ENCODE measurements at places on chromosomes 6 and 20.

DNA sequence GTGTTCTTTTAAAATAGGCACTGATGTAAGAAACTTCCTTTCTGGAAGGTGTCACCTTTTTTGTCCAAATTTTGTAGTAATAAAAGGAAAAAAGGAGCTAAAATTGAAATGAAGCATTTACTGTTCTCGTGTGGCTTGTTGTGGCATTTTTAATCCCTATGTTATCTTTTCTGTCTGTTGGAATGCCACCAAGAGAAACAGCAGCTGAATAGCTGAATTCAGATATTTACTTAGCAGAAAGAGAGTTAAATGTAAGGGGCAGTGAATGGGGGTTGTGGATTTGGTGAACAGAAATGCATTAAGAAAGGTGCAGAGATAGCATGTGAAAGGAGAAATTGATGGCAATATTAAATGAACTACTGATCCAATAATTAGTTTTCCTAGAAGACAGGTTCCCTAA lies 573.6 kb upstream of the EPHA7 start:
- DNase-seq, result no peak

DNA sequence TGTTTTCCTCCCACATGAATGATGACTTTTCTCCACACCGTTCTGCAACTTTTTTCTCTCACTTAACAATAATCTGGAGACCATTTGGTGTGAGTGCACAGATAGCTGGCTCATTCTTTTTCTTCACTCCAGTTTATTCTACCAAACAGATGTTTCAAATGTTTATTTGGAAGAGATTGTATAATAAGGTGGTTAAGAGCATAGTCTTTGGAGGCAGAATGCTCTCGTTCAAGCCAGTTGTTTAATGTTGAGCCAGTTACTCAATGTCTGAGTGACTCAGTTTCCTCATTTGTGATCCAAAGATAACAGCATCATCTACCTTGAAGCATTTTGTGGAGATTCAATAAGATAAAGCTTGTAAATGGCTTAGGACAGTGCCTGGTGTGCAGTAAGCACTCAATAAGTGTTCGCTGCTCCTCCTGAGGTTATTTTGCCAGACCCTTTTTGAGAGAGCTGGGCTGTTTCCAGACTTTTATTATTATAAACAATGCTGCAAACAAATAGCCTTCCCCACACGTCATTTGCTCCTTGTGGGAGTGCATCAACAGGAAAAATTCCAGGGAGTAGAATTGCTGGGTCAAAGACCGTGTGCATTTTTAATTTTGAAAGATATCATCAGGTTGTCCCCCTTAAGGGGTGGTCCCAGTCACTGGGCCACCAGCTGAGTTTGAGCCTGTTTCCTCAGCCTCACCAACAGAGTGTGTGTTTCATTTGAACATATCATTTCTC lies 70.6 kb downstream of the VEGFA start:
- no peak for DNase-seq

DNA sequence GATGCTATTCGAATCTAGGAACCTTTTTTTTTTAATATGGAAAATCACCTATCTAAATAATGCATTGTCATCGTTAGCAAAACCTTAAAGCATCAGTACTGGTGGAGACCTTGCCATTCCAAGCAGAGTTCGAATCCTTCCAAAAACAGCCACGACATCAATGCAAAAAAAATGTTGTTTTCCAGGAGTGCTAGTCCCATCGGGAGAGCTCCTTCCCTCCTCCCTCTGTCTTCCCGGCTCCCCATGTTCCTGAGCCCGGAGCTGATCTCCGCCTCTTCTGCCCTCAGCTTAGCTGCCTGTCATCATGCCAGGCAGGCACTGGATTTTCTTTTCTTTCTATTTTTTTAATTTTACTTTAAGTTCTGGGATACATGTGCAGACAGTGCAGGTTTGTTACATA lies 153.6 kb upstream of the QKI start:
- no peak for DNase-seq

- DNase-seq, result no peak
Observed at GRCh38 chr6:4107873-4108272, 27.5 kb downstream of the ECI2 start.

DNA sequence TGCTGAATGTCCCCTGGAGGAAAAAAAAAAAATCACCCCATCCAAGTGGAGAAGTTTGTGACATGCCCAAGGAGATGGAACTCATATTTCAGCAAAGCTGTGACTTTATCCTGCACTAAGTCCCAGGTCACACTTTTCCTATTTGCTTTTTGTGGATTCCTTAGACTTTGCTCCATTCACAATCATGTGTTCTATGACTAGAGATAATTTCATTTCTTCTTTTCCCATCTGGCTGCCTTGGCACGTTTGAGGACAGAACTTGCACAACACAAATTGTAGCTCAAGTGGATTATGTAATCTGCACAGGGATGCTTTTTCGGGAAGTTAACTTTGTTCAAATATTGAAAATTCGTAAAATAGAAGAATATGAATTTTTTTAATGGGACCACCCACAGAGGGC lies 100.7 kb upstream of the PTPN1 start:
- DNase-seq, result no peak

- DNase-seq, result no peak
Observed at GRCh38 chr20:63625771-63626423, 1.0 kb downstream of the GMEB2 start.

DNA sequence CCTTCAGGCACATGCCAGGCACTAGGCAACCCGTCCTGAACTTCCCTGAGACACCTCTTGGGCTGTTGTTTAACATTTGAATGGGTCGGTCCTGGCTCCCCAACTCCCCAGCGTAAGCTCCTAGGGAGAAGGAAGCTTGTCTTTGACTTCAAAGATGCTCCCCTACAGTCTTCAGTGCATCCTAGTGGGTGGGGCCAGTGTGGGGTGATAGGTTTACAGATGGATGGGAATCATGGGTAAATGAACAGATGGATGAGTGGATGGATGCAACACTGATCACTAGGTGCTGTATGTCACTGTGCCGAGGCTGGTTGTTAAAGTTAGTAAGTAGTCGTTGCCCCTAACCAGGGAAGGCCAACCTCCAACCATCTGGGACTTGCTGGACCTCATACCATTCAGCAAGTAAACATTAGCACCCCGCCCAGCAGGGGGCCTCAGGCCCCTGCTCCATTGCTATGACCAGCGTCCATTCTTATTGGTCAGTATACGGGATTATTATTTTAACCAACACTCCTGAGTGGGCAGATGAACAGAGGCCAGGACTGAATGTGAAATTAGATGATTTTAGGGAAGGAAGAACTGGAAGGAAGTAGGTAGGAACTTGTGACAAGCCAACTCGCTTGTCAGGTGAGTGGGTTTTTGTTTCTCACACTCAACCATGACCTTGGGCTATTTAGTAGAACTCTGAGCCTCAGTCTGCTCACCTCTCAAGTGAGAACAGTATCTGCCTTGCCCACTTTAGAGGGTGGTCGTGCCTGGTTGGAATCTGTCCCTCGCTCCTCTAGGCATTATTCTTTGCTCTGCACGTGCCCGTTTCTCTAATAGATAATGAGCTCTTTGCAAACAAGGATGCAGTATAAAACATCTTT lies 82.9 kb upstream of the FOXP4 start:
- peak; percentile 33 for DNase-seq

DNA sequence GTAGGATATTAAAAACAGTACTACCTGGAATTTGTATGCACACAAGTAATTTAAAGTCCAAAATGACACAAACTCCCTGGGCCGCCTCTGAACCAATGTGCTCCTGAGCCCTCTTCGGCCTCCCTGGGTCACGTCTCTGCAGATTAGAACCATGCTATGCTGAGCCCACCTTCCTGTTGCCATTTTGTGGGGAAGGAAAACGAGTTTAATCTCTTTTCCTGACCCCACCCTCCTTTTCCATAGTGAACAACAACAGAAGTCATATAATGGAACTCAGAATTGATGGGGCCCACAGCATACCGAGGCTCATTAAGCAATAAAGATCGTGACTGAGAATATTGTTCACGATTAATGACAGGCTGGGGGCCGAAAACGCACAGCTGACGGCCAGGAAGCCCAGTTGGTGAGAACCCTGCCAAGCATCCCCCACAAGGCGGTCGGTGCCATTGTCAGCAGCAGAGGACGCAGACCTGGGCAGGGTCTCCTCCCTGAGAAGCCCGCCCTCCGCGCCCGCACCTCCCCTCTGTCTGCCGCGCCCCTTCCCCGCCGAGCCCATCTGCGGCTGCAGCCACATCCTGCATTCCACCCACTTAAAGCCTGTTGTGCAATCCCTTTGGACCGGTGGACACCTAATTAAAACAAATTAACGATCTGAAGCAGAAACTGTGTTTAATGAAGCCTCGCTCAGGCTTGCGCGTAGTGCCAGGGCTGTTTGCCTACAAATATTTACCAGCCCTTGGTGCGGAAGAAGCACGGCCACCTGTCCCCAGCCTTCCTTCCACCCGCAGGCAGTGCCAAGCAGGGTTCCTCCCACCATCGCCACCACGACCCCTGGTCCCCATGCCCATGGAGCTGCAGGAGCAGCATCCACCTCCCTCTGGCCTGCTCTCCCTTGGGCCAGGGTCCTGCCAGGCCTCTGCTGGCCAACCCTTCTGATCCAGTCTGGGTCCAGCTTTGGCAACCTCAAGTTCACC lies 68.1 kb downstream of the DLL1 start:
- DNase-seq, result no peak

- no peak for DNase-seq
Observed at GRCh38 chr6:11854408-11855165, 76.0 kb upstream of the ADTRP start.

DNA sequence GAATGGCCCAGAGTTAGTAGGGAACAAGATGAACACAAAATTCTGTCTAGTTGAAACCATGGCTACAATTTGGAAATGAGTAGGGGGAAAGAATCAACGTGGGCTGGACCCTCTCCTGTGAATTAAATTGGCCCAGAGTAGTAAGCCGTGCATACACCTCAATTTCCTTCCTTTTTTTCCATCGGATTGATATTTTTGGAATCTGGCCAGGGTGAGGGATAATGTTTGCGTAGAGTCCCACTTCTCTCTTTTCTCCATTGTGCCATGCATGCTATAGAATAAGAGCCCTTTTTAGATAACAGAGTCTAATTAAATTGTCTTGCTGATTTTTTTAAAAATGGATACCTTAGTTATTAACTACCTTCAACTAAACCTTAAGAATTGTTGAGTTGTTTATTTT lies 35.2 kb downstream of the XRN2 start:
- no peak for DNase-seq

DNA sequence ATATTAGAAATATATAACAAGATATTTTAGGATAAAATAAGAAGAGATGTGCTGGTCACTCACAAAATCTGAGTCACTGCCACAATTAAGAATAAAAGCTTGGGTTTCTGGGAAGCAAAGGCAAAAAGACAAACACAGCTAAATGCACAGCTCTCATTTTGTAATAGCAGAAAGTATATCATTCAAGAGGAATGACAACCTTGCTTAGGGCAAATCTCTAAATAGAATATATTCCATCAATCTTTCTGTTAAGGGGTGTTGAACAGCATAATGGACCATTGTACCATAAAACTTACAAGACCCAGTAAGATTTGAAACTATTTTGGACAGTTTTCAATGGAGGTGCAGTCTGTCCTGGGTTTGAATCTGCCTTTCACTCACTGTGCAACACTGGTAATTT lies 464.9 kb upstream of the SOX4 start:
- DNase-seq, result no peak

DNA sequence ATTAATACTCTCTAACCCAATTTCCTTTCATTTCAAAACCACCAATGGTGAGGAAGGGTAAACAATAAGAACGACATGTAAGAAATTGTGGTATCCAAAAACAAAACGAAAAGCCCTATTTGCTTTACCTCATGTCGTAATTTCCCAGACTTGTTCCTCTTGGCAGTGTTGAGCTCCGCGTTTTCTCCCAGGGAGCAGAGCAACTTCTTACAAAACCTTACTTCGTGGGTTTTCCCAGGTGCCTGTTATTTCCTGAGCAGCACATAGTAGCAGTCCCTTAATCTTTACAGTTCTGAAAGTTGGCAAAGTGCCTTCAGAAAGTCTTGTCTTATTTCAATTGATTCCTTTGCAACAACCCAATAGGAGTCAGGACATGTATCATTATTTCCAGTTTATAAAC lies 207.9 kb upstream of the MARCKS start:
- no peak for DNase-seq

GRCh38 chr6:129623008-129623732 lies 86.8 kb downstream of the ARHGAP18 start:
- no peak for DNase-seq

GRCh38 chr6:71733970-71734899 lies 152.1 kb upstream of the RIMS1 start:
- no peak for DNase-seq

DNA sequence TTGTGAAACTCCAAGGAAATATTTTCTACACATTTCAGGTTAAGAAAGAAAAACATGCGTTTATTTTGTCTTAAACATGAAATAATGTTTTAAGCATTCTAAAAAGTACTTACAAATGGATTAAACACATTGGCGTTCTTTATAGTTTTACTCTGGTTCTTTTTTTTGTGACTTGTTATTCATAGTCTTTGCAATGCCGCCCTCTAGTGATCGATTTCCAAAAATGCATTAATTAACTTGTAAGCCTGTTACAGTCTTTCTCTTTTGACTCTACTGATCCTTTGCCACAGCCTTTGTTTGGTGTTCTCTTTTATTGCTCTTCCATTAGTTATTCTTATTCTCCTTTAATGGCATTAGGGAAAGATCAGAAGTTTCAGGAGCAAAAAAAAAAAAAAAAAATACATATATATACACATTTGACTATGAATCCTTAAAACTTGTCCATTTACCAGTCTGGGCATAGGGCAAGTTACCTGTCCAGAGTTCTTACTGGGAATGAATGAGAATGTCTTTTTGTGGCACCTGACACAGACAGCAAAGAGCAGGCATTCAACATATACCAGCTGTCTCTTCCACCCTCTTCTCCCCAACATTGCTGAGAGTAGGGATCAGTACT lies 59.9 kb downstream of the MACROD2 start:
- DNase-seq, result peak; percentile 58

GRCh38 chr6:157235600-157236039 lies 87.7 kb downstream of the TMEM242 start:
- DNase-seq, result no peak

Measured in KG1 (cell line).